ENCODE measurements at places on chromosomes 2 and 18.

GRCh38 chr2:149679286-149679685 lies 91.7 kb upstream of the MMADHC start:
- DNase-seq: no peak

DNA sequence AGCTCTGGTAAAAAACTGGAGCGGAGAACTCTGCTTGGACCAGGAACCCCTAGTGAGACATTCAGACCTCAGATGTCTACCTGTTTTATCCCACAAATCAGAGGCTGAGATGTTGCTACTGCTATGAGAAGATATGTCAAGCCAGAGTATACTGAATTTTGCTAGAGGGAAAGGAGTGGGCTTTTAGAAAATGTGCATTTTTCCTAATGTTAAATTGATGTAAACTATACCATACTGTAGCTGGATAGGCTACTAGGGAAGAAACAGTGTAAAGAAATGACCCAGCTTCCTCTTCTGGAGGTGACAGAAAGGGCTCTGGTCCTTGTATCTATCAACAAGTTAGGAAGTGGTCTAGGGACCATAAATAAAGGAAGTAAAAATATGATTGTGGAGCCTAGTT lies 65.0 kb downstream of the SLC39A10 start:
- no peak for DNase-seq

GRCh38 chr2:75243219-75243618 lies 43.9 kb upstream of the TACR1 start:
- no peak for DNase-seq

DNA sequence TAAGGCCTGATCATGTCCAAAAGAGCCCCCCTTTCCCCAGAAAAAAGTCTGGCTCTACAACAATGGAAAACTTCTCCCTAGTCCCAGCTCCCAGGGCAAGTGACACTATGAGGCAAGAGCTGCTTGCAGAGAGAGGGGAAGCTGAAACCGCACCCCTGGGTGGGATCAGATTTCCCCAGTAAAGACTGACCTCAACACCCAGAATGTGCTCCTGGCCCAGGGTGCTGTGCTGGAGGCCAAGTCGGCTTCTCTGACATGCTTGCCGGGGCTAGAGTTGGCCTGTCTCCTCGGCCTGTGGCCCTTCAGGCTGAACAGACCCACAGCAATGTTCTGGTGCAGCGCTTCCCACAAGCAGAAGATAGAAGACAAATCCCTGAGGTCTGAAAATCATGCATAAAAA lies 18.4 kb upstream of the ST8SIA3 start:
- DNase-seq: no peak

DNA sequence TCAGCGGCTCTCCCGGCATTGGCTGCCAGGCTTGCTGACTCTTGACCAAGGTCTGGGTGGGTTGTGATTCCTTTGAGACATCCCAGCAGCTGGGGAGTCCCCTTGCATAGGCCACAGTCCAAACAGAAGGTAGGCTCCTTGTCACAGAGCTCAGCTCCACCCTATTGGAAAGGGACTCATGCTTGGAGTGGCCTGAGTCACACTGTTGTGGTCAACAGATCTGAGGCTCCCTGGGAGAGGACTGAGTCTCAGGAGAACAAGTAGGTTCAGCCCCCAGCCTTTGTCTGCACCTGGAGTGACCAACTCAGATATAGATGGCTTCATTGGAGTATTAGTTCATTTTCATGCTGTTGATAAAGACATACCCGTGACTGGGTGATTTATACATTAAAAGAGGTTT lies 32.1 kb upstream of the SH3BP4 start:
- no peak for DNase-seq

DNA sequence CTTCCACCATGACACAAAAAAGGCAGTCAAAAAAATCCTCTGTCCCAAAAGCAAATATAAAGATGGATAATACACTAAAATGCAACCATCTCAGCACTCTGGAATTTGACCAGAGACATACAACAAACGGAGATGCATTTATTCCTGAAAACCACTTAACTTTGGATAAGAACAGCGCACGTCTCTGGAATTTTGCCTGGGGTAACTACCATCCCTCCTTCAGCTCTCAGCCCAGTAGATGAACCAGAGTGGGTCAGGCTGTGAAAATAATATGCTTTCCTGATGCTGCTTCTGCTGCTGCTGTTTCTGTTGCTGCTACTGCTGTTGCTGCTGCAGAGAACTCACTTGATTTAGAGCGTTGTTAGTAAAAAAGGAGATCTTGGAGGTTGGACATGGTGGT lies 133.8 kb upstream of the ACVR2A start:
- no peak for DNase-seq
